LHCN-M2 (cell line): ENCODE measurements at places on chromosomes 16 and 17. TPM values are rescaled to one million over a fixed set of nuclear protein-coding genes. Genes with fewer than 3 reads are reported as not detected.

DNA sequence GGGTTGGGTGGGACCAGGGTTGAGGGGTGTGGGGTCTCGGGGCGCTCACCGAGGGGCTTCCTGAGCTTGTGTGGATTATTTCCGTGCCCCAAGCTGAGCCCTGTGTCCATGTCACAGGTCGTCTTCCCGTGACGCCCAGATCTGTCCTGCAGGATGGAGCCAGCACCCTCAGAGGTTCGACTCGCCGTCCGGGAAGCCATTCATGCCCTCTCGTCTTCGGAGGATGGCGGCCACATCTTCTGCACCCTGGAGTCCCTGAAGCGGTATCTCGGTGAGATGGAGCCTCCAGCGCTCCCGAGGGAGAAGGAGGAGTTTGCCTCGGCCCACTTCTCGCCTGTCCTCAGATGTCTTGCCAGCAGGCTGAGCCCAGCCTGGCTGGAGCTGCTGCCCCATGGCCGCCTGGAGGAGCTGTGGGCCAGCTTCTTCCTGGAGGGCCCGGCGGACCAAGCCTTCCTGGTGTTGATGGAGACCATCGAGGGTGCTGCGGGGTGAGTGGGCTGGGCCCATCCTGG lies 1.0 kb downstream of the TELO2 start:
- DNase-seq: peak; percentile 60

DNA sequence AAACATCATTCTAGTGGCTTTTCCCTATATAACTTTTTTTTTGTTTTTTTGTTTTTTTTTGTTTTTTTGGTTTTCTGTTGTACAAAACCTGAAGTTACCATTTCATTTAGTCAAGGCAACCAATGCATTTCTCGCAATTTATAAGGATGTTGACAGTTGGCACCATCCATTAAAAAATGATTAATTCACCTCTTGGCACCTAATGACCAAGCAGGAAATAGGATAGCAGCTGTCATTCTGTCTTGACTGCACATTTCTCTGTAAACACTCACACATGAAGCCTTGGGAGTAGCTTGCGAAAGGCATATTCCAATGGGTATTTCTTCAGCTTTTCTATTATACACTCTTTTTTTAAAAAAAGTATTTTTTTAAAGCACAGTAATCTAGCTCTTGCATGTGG lies 77.5 kb downstream of the SYCE1L start:
- DNase-seq: peak; percentile 75

DNA sequence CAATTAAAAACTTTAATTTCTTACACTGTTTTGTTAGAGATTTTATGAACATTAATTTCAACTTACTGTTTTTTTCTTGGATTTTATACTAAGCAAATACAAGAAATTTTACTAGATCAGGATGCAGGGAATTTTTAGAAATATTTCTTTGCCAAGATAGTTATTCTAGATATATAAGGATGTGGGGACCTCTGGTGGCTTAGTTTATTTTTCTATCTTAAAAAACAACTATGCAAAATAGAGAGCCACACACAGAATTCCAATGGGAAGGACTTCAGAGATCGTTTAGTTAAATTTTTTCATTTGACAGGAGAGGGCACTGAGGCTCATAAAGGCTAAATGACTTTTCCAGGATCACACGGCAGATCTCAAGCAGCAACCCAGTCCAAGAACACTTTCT lies 23.0 kb upstream of the CAPNS2 start:
- peak; percentile 52 for DNase-seq

GRCh38 chr17:81566461-81567126 lies 14.4 kb upstream of the FAAP100 start:
- DNase-seq: peak; percentile 93

DNA sequence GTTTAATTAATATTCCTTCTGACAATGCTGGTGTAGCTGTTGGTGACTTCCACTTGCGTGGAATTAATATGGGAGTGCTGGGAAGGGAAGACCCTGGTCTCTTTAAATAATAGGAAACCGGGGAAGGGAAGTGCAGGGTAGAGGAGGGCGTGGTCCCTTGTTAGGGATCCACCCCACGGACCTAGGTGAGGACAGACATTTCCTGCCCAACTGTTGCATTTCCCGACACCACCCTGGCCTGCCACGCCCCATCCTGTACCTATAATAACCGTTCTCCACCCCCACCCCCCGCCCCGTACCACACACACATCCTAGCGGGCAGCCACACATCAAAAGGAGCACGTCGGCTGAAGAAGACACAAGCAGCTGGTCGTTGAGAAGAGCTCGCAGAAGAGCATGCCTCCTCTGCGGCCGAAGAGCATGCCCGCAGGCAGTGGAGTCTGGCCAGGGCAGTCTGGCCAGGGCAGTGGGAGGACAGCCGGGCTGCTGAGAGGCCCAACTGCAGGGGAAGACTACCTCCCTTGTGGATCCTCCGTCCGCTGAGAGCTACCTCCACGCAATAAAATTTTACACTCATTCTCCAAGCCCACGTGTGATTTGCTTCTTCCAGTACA lies 36.8 kb upstream of the MMD start:
- no peak for DNase-seq

DNA sequence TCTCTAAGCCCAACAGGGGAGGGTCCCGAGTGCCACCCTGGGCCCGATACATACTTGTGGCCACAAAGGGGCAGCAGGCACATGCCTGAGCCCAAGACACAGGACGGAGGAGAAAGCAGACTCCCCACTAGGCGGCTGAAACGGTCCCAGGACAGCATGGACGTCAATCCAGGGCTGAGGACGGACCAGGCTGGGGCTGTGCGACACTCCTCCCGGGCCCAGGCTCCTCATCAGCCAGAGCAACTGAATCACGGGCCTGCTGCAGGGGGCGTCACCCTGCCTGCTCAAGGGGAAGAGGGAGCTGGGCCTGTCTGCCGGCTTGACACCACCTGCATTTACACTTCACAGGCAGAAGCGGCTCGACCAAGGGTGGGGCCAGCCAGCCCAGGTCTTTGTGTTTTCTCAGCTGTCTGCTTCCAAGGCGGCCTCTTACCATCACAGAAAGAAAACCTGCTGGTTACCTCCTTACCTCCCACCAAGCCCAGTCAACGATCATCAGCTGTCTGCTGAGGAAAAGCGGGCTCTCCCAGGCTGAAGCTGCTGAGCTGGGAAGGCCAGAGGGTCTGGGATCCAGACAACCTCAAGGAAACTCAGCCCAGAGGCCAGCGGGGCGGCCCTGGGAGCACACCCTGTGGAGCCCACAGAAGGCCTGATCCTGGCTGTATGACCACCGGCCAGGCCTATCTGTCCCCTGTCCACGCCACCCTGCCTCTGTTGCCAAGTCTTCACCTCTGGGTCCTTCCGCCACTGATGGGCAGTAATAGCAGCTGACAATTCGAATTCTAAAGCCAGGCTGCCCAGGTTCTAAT lies 26.4 kb downstream of the KIFC3 start:
- DNase-seq: peak; percentile 16

DNA sequence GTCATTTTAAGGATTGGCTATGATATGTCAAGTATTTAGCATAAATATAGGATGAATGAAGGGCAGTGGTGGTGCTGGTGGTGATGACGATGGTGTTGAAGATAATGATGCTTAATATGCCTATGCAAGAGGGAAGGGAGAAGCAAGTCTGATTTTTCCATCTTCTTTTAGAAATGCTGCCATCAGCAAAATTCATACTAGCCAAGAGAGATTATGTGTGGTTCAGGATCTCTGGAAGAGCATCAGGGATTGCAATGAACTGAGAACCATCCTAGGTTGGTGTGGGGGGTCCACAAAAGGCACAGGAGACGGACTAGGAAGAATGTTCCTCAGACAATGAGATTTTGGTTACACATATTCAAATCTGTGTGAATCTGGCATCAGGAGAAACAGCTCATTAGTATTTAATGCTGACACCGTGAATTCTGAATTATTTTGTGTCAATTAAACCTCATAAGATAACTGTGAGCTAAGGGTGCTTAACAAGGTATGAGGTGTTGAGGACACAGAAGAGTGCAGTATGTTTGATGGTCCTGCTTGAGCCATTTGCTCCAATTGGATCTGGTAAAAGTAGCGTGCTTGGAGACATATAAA lies 1120.8 kb upstream of the GOT2 start:
- no peak for DNase-seq

DNA sequence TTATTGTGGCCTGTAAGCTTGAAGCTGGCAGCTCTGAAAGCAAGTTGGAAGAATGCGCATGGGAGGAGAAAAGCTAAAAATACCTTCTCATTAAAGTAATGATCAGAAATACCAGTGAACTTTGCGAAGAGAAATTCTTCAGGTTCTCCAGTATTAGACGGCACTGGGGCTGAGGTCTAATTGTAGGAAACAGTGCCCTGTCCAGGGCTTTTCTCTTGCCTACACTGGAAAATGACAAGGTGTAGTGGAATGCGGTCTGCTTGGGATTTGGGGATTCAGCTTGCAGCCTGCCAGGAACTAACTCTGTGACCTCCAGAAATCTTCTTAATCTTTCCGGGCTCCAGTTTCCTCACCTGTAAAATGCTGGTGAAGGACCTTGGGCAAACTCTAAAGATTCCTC lies 53.3 kb upstream of the KCNJ16 start:
- peak; percentile 10 for DNase-seq

DNA sequence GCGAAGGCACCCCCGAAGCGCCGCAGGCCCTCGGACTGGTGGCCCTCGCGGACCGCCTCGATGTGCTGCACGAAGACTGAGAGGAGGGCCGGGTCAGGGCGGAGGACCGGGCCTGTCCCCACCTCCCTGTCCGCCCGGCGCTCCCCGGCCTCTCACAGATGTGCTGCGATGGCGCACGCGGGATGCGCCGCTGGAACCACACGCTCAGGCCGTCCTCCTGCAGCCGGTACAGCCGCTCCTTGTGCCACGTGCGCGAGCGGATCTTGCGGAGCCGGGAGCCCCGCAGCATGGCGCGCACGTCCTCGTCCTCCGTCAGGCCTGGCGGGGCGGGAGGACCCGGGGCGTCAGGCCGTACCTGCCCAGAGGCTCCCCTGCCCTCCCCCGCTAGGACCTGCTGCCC lies 11.3 kb downstream of the PLCD3 start:
- DNase-seq: no peak

DNA sequence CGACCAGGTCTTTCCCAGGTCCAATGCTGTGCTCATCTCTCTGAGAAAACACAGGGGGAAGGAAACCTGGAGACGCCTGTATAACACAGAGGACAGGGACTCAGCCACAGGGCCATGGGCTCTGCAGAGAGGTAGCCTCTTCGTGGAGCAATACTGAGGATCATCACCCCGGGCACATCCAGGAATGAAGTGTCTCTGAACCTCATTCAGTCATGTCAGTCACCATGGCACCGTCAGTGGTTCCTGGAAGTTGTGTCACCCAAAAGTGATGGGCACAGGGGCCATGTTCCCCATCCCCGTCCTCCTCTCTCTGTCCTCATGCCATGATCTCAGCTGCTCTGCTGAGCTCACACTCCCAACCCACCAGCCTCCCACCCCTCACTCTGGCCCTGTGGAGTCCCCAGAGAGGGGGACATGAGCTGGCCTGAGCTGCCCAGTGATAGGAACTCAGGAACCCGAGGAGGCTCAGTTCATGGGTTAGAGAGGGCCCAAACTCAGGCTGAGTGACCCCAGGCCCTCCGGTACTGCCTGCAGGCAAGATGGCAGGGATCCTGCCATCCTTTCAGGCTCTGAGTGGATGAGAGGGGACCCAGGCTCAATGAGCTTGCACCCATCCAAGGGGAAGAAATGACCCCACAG lies 53.4 kb downstream of the PITPNM3 start:
- no peak for DNase-seq

Gene CD19
- not detected in 2 replicates for total RNA-seq

Gene MAP2K6
- total RNA-seq: 0.06 and 0.26 TPM in 2 replicates

Gene ASPSCR1
- total RNA-seq: 25.9 and 30.3 TPM in 2 replicates

Gene IL17C
- total RNA-seq: not detected in 2 replicates

Gene MYL4
- 0.69 TPM in 1 of 2 replicates, not detected in the other for total RNA-seq

Gene OR3A3
- not detected in 2 replicates for total RNA-seq

Gene EIF4A3
- total RNA-seq: 113 and 123 TPM in 2 replicates

Gene CIBAR2
- not detected in 2 replicates for total RNA-seq

Gene MYH3
- total RNA-seq: 0.19 and 0.40 TPM in 2 replicates

Gene LAT
- 1.2 and 1.8 TPM in 2 replicates for total RNA-seq
